ENCODE measurements at places on chromosomes 7 and 10.
A peak's percentile ranks its signal among the peaks of the same experiment; 100 is the strongest.

GRCh38 chr10:46077141-46077554 is 31.1 kb upstream of the MSMB start:
- DNase-seq = peak; percentile 18

DNA sequence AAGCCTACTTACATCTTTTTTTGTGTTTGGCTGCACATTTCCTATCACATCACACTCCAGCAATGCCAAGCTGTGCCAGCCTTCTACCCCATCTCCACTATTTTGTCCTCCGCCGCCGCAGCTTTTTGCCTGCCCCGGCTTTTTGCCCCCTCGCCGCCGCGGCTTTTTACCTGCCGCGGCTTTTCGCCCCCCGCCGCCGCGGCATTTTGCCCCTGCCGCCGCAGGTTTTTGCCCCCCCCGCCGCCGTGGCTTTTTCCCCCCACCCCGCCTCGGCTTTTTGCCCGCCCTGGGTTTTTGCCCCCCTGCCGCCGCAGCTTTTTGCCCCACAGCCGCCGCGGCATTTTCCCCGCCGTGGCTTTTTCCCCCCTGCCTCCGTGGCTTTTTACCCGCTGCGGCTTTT is 506.0 kb downstream of the ZNF37A start:
- DNase-seq = no peak

DNA sequence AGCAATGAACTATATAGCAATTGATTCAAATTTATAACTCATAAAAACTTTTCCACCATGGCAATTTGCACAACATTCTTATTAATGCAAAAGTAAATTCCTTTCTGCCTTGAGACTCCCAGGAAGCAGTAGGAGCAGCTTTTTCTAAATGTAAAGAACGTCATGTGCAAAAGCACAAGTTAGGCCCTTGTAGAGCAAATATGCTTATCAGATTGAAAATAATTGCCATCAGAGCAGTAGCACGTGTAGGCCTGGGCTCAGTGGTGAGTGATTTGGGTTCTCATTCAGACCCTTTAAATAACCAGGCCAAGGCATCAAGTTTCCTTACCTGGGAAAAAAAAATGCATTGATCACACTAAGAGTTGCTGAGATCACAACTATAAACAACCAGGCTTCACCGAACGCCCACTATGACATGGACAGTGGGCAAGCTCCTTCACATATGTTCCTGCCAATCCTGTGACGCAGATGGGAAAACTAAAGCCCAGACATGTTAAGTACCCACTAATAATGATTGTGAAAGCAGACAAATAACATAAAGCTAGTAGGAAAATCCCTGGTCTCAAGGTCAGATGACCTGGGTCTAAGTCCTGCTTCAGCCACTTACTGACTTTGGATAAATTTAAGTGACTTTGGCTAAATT is 22.1 kb upstream of the SAR1A start:
- DNase-seq = peak; percentile 37

DNA sequence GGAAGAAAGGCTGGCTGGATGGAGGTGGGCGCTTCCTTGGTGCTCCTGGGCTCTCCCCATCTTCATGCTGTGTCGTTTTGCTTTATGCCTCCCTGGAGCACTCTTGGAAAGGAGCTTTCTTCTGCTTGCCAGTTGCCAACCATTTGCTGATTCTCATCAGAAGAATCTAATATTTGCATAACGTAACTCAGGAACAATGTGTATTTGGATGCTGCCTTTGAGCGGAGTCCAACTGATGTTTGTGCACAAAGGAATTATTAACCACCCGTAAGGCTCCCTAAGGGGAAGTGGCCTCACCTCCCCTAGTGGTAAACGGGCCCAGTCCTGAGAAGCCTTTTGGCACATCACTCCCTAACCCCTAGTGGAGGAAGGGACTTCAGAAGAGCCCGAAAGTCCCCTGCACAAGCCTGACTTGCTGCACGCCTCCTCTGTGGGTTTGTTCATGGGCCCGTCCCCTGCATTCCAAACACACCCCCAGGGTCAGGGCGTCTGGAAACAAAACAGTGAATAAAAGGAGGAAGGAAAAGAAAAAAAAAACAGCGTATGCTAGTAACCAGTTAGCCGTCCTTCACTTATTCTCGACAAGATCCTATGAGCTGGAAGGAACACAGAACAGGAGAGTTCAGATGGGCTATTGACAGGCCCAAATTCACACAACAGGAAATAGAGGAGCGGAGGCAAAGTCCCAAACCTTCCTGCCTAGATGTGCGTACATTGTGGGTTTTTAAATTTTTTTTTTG is 602.2 kb downstream of the LRMDA start:
- DNase-seq = no peak

DNA sequence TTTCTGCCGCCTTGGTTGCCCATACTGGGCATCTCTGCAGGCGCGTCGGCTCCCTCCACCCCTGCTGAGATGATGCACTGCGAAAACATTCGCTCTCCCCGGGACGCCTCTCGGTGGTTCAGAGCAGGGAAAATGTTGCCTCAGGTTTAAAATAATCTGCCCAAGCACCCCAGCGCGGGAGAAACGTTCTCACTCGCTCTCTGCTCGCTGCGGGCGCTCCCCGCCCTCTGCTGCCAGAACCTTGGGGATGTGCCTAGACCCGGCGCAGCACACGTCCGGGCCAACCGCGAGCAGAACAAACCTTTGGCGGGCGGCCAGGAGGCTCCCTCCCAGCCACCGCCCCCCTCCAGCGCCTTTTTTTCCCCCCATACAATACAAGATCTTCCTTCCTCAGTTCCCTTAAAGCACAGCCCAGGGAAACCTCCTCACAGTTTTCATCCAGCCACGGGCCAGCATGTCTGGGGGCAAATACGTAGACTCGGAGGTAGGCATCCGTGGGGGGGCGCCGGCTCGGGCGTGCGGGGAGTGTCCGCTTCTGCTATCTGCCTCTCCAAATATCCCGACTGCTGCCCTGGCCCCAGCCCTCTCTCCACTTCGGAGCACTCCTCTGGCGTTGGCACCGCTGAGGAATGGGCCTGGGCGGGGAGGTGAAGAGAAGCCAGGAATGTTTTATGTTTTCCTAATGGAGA is at the start of gene CAV1:
CAV1 (plus strand) TSS at position 428 of the 689 bp plus-strand sequence; CDS start at position 455, 27 bp downstream.
- DNase-seq = peak; percentile 89

DNA sequence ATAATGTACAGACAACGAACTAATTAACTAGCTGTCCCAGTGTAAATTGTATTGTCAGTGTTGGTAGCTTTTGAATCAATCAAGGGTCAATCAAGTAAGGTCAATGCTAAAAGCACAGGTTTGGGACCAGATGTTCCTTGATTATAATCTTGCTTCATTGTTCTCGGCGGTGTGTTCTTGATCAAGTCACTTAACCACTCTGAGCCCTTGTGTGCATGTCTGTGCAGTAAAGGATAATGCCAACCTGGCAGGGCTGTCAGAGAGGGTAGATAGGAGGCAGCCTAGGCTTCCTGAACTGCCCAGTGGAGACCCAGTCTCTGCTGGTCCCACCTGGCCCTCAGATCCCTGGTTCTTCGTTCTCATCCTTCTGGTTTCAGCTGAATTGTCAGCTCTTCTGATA is 221.0 kb downstream of the EMX2 start:
- DNase-seq = no peak

DNA sequence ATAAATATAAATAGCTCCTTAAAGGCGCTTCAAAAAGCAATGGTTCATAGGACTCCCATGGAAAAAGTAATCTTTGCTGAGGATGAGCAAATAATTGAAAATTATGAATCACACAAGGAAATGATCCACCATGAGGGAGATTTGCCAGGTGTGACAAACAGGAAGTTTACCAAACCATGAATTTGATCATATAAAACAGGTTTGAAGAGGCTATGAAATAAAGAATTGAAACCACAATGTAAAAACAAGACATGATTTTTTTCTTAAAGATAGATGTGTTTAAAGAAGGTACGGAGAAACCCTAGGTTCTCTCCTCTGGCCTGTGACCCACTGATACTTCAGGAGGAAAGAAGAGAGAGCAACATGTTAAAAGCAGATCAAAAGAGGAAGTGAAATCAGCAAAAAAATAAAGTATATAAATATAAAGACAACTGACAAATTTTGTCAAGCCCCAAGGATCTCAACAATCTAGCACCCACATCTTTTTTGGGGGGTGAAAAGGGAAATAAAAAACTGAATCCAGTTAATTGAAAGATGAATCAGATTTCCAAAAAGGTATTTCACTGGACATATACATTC is 111.3 kb upstream of the ASAH2 start:
- DNase-seq = no peak

DNA sequence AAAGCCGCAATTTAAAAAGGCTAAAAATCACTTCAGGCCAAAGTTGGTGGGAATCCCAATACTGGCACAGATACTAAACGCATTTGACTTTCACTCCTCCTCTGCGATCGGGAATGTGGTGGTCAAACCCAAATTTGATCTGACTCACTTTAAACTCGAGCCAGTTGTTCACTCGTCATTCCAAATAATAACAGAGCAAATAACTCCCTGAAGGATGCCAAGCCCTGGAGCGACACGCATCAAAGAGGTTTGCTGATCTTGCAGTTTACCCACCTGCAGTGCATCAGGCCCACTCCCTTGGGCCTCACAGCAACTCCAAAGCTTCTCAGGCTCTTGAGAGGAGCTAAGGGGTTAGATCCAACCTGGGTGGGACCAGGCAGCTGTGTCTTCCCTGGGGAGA is 12.2 kb downstream of the PTN start:
- no peak for DNase-seq

DNA sequence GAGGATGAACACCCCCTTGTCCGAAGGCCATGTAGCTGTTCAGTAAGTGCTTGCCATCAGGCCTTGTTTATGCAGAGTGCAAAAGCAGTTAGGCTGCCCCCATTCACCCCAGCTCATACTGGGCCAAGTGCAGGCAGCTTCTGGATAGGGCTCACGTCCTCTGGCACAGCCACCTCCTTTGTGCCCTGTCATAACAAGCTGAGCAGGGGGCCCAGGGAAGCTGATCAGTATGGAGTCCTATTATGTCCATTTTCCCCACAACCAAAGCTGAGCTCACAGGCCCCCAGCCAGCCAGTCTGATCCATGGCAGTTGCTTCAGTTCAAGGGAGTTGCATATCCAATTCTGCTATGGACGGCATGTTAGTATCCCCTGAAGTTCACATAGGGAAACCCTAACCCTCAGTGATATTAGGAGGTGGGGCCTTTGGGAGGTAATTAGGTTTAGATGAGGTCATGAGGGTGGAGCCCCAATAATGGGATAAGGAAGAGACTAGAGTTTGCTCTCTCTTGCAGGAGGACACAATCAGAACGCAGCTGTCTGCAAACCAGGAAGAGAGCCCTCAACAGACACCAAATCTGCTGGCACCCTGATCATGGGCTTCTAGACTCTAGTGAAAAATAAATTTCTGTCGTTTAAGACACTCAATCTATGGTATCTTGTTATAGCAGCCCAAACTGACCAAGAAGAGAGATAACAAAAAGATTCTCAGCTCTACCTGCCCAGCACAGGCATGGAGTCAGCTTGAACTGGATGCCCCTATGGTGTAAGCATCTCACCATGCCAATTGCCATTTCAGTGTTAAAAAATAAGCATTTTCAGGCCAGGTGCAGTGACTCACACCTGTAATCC is 155.9 kb downstream of the FGFR2 start:
- no peak for DNase-seq

GRCh38 chr10:10432296-10433035 is 585.2 kb upstream of the CELF2 start:
- DNase-seq = no peak

Data from AG09309 (cell line).